ENCODE measurements at places on chromosomes 4 and X.
A peak's percentile ranks its signal among the peaks of the same experiment; 100 is the strongest.

- DNase-seq: no peak
These were observed 10.0 kb upstream of the OPHN1 start for GRCh38 chrX:68443155-68443868.

- DNase-seq: no peak
These were observed 176.9 kb upstream of the PPP1R2C start for GRCh38 chrX:42954880-42955279.

DNA sequence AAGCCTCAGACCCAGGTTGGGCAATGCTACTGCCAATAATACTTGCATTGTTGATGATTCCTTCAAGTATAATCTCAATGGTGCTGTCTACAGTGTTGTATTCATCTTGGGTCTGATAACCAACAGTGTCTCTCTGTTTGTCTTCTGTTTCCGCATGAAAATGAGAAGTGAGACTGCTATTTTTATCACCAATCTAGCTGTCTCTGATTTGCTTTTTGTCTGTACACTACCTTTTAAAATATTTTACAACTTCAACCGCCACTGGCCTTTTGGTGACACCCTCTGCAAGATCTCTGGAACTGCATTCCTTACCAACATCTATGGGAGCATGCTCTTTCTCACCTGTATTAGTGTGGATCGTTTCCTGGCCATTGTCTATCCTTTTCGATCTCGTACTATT is 7.4 kb downstream of the LPAR4 start:
- peak; percentile 16 for DNase-seq

- DNase-seq: no peak
These were observed 192.5 kb upstream of the ADAMTS3 start for GRCh38 chr4:72761368-72762038.

DNA sequence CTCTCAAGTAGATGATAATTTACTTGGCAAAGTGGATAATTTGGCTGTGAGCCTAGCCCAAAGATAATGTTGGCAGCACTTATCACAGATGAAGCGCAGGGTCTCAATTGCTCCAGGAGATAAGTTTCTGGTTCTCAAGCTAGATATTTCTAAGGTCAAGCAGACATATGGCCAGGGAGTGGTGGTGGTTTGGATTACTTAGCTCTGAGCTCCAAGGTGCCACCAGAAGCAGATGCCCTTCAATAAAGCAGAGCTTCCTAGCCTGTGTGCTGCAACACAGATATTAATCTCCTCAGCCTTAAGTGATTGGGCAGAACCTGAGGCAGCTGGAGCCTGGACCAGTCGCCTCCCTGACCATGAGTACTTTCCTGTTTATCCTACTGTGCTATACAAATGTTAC is 79.2 kb upstream of the NALF2 start:
- no peak for DNase-seq

- DNase-seq: no peak
These were observed 11.5 kb upstream of the NKX1-1 start for GRCh38 chr4:1417522-1418390.

GRCh38 chr4:114281164-114281960 is 301.9 kb upstream of the ARSJ start:
- DNase-seq: no peak

DNA sequence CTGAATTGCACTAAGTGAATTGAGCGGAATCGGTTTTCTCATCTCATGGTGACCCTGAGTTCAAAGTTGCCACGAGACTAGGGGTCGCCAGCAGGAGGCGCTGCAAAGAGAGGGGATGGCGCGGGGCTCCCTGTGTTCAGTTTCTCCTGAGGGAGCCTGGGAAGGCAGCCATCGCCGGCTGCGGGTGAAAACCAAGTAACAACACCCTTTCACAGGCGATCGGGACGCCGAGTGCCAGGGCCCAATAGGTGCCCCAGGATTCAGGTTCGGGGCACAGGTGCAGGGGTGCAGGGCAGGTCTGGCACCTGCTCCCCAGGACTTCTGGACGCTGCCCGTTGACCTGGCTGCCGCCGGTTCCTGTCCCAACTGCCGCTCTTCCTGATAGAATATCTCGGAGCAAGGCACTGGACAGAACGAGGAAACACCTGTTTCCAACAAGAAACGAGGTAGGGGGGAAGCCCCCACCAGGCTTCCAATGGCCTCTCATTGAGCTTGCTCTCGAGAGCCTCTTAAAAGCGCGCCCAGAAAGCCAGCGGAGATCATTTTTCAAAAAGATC is 1.1 kb upstream of the FGF16 start:
- DNase-seq: no peak

GRCh38 chr4:52968691-52969090 is 106.6 kb downstream of the RASL11B start:
- DNase-seq: no peak

DNA sequence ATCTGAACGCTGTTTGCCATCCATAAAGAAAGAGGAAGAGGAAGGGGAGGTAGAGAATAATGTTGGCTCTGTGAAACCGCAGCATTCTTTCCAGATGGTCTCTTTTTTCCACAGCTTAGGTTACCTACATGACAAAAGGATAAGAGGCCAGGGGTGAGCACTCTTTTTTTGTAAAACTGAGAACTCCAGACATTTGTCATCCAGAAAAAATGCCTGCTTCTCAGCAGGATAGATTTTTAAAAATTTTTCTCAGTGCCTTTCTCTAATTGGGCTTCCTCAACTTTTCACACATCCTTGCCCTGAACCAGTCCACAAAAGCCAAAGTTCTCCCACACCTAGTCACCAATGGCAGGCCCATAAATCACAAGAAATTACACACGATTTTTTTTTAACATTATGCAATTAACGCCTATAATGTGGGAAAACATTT is 158.1 kb upstream of the TENM3 start:
- DNase-seq: no peak

DNA sequence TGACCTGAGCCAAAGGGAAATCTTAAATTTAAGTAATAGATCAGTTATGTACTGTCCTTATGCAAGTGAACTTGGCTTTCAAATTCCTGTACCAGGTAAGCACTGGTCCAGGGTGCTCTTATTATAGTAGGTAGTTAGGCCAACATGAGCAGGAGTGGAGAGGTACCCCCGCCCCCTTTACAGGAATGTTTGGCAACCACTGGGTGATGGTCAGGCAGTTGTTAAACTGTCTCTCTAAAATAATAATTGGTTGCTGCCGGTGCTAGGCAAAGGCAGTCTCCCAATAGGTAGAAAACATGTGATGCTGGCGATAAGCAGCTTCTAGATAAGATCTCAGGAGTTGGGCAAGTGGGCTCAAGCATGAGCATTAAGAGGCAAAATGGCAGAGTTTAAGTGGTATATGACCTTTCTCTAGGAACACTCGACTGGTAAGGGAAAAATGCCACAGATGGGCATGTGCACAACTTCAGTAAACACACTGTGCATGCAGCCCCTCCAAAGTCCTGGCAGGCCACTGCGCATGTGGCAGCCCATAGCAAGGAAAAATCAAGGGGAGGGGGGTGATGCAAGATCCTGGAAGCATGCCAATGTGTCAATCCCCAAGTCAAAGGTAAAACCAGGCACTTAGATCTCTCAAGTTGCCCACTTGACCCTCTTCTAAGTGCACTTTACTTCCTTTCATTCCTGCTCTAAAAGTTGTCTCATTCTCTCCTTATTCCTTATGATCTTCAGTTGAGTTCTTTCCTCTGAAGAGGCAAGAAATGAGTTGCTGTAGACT is 1239.7 kb downstream of the C4orf33 start:
- no peak for DNase-seq

GRCh38 chrX:36434522-36434921 is 515.0 kb downstream of the CFAP47 start:
- no peak for DNase-seq

GRCh38 chrX:10231461-10231860 is 74.7 kb downstream of the CLCN4 start:
- no peak for DNase-seq

GRCh38 chr4:43512253-43512652 is 619.7 kb downstream of the GRXCR1 start:
- DNase-seq: no peak

DNA sequence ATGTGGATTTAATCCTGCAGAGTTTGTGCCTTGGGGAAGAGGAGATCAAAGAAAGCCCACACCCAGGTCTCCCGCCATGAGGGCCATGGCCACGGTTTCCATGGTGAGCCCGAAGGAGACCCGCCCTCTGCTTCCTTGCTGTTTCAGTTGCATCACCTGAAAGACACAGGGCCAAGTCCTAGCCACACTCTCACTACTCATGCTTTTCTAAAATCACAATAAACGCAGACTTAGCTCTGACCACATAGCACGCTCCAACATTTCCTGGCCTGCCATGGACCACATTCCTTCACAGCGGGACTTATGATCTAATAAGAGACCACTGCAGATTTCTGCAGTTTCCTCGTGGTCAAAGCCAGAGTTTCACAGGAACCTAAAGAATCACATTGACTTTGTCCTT is 426.0 kb upstream of the NR3C2 start:
- no peak for DNase-seq

- DNase-seq: no peak
These were observed 207.0 kb downstream of the LDB2 start for GRCh38 chr4:16691450-16691849.

DNA sequence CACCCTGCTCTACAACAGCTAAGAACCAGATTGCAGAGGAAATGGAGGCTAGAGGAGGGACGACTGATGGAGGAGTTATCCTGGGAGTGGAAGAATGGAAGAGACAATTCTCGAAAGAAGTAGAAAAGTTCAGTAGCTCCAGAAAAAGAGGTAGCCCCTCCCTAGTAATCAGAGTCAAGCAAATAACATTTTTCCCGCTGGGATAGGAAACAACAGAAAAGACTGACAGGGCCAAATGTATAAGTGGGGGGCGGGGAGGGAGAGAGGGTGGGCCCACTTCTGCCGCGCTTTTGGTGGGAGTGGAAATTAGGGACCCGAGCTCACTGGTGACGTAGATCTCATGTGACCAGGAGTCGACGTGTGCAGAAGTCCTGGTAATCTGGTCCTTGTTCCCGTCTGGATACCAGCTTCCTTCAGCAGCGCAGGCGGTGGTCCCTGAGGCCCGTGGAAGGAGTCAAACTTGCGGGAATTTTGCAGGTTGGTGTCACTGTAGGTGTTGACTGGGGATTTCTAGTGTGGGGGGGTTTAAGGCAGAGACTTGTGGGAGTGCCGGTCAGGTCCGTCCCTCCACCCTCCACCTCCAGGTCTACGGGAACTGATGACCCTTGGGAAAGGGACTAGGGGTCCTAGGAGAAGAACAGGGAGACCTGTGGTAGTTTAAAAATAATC is at the start of gene TCEAL9:
TSS of gene TCEAL9 (plus strand) at position 377 of the 669 bp plus-strand sequence. CDS start 1,179 bp downstream, outside the sequence.
- no peak for DNase-seq

DNA sequence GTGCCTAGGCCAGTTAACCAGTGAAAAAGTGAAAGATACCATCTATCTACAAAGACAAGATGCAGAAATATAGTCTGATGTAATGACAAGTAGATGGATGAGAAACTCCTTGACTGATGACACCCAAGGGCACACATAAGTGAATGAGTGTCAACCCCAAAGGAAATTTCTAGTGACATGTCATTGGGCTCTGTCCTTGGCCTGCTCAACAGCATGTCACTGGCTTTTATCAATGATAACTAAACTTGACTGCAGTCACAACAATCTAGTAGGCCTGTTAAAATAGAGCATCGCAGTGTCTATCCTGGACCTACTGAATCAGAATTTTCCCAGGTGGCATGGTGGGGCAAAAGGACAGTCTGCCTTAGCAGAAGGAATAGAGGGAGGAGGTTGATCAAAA is 155.8 kb downstream of the TSPAN5 start:
- DNase-seq: no peak

- no peak for DNase-seq
These were observed 91.3 kb downstream of the NHSL2 start for GRCh38 chrX:72001906-72002305.

DNA sequence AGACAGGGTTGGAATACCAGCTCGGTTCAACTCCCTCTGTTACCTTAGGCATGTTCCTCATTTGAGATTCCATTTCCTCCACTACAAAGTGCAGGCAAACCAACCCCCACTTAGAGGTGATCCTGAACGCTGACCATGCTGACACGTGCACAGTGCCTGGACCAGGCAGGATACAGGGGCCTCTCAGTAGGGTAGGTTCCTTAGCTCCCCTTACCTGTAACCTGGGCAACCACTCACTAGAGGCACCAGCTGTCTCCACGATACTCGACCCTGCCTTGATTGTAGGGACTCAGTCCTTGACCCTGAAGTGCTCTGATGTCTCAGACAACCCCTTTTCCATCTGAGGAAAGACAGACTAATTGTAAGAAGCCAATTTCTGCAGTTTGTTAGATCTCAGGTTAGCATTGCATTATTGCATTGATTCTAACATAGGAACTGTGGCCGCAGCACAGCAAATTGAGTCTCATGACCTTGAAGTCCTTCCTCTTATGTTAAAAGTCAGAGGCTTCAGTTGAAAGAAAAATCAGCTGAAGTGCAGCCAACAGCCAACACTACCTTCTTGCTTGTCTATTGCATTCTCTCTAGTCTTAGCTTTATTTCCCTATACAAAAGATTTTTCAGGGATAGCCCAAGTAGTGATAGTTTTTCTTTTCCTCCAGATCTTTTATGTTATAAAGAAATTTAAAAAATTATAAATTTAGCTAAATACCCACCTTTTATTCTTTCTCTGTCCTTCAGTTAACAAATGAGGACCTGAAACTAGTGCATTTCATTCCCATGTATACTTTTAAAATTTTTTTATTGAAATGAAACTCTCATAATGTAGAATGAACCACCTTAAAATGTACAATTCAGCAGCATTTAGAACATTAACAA is 11.2 kb upstream of the C1QTNF7 start:
- no peak for DNase-seq

GRCh38 chrX:72051589-72051988 is 80.1 kb downstream of the RTL5 start:
- DNase-seq: no peak

DNA sequence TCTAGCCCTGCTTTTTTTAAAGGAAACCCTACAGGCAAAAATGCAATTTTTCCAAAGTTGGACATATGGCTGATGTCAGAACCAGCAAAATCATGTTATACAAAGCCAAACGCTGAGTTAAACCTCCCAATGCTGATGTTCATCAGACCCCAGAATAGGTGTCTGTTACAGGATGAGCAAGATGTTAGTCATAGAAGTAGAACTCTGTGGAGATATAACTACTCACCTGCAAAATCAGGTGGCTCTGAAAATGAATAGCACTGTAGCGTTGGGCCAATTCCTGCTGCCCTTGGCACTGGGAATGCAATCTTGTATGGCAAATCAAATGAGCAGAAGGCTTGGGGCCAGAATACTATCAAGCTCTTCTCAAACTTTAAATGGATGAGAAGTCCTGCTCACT is 634.1 kb downstream of the RPA4 start:
- DNase-seq: no peak

GRCh38 chr4:68909385-68909784 is 42.2 kb downstream of the UGT2A3 start:
- DNase-seq: no peak

DNA sequence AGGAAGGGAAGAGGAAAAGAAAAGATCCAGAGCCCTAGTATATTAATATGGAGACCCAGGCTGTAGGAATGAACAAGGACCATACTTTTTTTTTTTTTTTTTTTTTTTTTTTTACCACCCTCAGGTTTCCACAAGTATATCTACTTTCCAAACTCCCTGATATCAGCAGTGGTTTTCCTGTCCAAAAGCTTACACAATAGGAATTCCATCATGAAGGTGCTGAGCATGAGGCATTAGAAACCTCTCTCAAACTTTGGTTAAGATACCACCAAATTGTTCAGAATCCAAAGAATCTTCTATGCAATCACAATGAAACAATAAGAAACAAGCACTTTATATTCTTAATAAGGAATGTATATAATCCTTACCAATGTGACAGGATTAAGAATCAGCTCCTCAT is 26.5 kb downstream of the RPS6KA3 start:
- no peak for DNase-seq
